ENCODE measurements at places on chromosomes 7 and 10.

GRCh38 chr7:74174606-74175082 is 488 bp downstream of the EIF4H start:
- no peak for DNase-seq

DNA sequence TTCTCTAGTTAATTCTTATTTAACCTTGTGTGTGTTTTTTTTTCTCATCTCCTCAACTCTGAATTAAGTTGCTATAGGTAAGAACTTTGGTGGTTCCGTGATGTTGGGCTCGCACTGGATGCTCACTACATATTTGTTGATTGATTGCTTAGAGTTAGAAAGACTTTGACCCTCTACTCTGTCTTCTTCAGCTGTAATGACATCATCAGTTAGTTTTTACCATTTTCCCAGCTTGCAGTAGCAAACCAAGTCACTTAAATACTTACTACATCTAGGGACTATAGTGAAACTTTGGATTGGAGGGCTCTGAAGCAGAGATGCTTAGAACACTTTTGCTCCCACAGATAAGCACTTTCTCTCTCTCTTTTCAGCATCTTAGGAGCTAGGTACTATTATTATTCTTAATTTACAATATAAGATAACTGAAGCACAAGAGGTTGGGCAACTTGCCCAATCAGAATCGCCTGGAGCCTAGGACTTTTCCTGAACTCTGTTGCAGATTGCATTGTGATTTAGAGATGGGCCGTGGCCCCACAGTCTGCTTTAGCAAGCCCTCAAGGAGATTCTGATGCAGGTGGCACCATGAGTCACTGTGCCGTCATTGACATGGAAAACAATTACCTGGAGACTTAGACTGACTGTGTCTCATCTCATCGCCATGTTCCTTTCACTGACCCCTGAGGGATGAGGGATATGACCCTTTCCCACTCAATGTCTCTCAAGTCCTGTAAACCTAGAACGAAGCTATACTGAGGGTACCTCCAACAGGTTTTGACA is 471.9 kb upstream of the PODXL start:
- no peak for DNase-seq

DNA sequence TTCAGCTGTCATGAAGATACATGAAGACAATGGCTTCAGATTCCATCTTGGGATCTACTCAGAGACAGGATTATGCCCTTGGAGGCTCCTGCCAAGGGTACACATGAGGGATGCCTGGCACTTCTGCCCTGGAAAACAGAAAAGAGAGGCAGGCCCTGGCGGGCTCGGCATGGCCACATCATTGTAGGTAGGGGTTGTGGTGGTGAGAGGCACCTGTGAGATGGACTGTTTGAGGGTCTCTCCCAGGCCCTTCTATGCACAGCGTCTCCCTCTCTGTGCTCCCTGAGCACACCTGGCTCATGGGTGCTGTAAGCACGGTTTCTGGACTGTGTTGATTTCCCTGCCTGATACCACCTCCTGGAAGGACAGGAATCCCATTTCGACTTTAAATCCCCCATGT is 304.3 kb downstream of the GLRX3 start:
- no peak for DNase-seq

DNA sequence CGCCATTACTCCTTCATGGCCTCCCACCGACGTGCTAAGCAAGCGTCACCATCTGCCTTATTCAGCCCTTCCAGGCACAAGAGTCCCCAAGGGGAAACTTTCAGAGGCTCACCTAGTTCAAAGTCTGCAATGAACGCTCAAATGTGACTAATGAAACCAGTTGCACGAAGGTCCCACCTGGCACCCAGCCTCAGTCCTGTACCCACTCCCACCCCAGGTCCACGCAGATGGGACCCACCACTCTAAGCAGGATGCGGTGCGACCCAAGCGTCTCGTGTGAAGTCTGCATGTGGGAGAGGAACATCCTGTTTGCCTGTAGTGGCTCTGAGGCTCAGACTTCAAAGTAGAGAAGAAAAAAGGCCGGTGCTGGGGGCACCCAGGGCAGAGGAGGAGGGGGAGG is 40.3 kb downstream of the RGS10 start:
- DNase-seq = no peak

DNA sequence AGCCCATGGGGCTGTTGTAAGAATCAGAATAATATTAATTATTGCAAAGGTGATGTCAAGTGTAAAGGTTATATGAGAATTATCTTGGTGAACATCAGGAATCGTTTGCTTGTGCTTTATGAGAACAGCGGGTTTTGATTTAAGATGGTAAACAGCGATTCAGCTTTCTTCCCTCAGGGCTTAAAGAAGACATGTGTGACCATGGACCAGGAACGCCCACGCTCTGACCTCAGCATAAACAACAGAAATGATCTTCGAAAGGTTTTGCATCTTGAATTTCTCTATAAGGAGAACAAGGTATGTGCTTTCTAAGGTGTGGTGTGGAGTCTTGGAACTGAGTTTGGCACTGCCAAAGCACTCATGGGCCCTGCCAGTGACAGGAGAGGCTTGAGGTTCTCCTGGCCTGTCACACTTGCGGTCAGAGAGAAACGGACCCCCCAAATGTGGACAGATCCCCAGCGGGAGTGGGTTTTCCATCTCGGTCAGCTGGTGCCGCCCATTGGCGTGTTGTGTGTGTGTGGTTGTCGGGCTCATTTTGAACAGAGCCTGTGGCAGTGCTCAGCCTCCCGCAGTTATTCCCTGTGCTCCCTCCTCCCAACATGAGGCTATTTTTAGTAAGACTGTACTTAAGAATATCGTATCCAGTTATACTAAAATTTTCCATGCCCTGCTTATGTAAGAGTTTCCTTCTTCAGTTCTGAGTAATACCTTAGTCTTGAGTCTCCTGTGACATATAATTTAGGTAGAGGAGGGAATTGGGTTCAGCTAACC is 7.2 kb downstream of the MINDY4 start:
- DNase-seq = no peak

DNA sequence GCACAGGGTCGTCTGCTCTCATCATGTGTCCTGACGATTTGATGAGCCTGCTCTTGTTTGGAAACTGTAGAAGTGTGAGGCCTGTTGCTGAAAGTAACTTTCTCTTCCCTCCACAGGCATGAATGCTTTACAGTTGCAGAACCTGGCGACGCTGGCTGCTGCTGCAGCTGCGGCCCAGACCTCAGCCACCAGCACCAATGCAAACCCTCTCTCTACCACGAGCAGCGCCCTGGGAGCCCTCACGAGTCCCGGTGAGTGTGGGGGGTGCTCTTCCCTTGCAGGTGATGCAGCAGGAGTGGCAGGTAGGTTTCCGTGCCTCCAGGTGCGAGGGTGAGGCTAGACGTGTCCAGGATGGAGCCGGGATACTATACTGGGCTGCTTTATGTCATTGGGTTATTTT is 270.6 kb downstream of the CELF2 start:
- no peak for DNase-seq

GRCh38 chr10:16999665-17000451 is 129.8 kb downstream of the CUBN start:
- DNase-seq = no peak

Data from HS-5 (cell line).